NCI-H345 (cell line): ENCODE measurements at places on chromosomes 7 and 10.
A peak's percentile ranks its signal among the peaks of the same experiment; 100 is the strongest.

- no peak for DNase-seq
Observed at GRCh38 chr10:427761-428519, 261.5 kb downstream of the DIP2C start.

GRCh38 chr7:102451371-102452054 is 13.2 kb downstream of the ALKBH4 start:
- peak; percentile 12 for DNase-seq

- no peak for DNase-seq
Observed at GRCh38 chr10:100413173-100413572, 49.6 kb upstream of the WNT8B start.

- no peak for DNase-seq
Observed at GRCh38 chr10:88759366-88760101, at the start of gene LIPN. LIPN (plus strand) TSS chr10:88760020; CDS start chr10:88761406, 1,386 bp downstream.

DNA sequence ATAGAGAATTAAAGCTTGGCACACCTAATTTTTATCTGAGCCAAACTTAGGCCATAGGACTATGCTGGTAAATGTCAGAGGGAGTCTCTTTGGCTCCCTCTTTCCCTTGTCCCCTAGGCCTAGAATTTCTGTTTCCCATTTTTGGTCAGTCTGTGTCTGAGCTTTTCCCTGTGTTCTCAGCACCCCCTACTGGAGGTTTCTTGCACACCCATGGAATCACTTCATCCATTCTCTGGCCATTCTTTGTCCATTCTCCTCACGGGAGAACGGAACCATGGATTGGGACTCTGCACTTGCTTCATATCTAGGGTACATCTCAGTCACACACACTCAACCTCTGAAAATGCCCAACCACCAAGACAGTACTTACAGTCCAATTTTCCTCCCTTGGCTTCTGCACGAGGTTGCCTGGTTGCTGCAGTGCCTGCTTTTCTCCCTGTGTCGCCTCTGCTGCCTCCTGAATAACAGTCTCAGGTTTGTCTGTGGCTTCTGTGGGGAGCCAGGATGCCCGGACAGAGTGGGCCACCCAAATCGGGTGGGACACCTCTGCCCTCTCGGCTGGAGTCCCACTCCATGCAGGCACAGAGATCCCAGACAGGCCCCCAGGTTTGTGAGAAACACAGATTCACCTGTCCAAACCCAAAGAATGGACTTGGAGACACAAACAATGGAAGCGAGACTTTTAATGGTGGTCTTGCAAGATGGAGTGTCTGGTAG is 35.1 kb upstream of the DNAH11 start:
- DNase-seq, result no peak

DNA sequence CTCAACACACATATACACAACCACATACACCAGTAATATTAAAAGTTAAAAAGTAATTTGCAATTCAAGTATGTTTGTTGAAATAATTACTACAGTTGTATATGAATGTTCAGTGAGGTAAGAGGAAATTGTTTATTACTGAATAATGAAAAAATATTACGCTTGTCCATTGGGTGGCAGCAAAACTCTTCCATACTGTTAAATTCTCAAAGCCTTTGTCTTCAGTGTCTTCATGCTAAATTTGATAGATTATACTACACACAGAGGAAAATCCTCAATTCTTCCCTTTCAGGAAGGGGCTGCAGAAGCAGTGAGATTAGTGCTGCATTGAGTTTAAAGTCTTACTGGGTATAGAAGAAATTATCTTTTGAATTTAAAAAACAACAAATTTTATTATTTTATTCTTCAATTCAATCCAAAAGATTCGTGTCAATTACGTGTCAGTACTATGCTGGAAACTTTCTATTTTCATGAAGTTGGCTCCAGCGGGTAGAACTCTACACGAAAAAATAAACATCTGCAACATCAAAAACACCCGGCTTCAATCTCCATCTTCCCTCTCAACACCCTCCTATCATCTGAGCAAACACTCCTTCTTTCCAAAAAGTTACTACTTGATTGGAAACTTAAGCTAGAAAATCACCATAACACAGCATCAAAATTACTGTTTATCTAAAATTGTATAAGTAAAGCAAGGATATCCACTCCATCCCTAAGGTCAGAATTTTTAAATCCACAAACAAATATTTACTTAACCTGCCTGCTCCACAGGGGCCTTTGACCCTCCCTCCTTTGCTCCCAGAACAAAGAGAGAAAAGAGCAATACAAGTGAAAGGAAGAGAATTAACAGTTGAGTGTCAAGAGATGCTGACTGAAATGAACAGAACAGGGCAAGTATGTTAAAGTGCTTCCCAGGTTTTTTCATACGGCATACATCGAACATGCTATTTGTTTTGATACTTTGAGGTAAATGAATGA is 37.0 kb upstream of the TES start:
- peak; percentile 60 for DNase-seq

GRCh38 chr7:27869056-27869455 is 129.1 kb downstream of the TAX1BP1 start:
- DNase-seq, result no peak

GRCh38 chr10:29243750-29244149 is 45.1 kb upstream of the LYZL1 start:
- DNase-seq, result no peak

- DNase-seq, result no peak
Observed at GRCh38 chr7:96218664-96219243, 103.1 kb downstream of the SLC25A13 start.

- DNase-seq, result no peak
Observed at GRCh38 chr10:114928818-114929217, 9.2 kb upstream of the TRUB1 start.

DNA sequence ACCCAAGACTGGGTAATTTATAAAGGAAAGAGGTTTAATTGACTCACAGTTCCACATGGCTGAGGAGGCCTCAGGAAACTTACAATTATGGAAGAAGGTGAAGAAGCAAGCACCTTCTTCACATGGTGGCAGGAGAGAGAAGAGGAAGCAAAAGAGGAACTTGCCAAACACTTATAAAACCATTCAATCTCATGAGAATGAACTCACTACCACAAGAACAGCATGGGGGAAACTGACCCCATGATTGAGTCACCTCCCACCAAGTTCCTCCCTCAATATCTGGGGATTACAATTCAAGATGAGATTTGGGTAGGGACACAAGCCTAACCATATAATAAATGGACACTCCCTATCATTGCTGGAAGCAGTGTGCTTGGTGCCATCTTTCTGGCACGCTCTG is 506.3 kb downstream of the CALN1 start:
- no peak for DNase-seq

GRCh38 chr7:93575555-93576399 is 1.3 kb upstream of the CALCR start:
- DNase-seq, result no peak

GRCh38 chr10:103111918-103112877 is 80.9 kb downstream of the NT5C2 start:
- DNase-seq, result no peak

- DNase-seq, result no peak
Observed at GRCh38 chr10:17201794-17202116, 283 bp upstream of the TRDMT1 start.

DNA sequence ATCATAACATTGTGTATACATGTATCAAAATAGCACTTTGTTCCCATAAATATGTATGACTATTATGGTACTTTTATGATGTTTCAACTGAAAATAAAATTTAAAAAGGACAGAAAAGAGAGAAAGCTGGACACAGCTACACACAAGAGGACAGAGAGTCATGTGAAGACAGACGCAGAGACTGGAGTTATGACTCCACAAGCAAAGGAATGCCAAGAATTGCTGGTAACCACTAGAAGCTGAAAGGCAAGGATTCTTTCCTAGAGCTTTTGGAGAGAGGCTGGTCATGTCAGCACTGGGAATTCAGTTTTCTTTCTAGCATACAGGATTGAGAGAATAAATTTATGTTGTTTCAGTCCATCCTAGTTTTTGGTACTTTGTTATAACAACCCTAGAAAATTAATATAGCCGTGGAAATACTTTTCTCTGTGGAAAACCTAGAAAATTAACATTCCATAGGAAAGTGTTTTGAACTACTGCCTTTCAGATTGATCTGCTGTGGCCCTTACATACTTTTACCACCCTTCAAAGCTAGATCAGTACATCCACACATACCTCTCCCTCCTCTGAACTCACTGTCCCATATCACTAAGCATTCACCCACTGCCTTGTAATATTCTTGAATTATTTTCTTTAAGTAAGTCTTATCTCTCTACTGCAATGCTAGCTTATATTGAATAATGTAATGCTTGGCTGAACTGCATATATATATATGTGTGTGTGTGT is 575.3 kb downstream of the IPMK start:
- no peak for DNase-seq

DNA sequence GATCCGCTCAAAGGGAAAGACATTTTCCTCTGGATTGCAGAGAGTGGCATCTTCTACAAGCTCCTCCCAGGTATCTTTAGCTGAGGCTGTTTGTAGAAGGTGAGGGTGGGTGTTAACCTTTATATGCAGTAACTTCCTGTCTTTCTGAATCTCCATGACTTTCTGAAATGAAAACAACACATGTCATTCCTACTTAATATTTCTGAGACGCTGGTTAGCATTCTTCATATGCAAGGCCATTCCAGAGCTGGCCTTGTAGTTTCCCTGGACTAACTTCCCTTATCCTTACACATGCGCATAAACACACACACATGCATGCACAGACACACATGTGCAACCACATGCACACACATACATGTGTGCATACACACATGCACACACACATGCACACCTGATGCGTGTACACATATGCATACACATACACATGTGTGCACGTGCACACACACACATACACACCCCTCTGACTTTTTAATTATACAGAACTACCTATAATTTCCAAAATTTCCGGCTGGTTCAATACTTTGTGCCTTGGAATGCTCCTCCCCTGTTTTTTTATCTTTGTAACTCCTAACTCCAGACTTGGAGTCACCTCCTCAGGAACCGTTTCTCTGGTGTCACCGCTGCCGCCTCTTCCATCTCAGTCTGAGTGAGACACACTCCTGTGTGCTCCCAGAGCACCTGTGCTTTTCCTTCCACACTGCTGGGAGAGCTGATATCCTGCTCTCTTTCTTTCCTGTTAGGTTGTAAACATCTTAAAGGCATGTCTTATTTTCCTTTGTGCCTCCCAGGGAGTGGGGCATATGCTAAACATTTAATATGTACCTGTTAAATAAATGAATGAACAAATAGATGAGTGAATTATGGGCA is 55.2 kb downstream of the LRRC18 start:
- DNase-seq, result no peak

DNA sequence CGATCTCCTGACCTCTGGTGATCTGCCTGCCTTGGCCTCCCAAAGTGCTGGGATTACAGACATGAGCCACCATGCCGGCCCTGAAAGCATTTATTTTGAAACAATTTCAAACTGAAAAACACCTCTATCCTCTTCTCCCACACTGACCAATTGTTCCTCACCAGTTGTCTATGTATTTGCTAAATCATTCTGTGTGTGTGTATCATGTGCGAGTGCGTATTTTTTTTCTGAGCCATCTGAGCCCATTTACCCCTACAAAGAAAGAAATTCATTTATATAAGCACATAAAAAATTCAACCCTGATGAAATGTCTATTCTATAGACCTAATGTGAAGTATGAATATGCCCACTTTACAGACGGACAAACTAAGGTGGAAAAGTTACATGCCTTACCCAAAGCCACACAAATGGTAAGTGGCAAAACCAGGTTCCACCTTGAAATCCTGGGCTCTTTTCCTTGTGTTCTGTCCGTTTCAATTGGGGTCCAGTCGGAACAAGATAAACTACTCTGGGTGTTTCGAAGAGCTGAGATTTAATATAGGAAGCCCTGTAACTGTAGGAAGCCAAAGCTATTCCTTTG is 46.8 kb downstream of the RBM17 start:
- no peak for DNase-seq

DNA sequence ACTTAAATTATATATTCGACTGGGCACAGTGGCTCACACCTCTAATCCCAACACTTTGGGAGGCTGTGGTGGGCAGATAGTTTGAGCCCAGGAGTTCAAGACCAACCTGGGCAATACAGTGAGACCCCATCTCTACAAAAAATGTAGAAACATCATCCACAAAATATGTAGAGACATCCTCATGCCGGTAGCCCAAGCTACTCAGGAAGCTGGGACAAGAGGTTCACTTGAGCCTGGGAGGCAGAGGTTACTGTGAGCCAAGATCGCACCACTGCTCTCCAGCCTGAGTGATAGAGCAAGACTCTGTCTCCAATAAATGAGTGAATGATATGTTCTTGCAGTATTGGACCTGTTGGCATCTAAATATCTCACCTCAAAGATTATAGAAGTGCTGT is 22.6 kb upstream of the TNS3 start:
- no peak for DNase-seq

DNA sequence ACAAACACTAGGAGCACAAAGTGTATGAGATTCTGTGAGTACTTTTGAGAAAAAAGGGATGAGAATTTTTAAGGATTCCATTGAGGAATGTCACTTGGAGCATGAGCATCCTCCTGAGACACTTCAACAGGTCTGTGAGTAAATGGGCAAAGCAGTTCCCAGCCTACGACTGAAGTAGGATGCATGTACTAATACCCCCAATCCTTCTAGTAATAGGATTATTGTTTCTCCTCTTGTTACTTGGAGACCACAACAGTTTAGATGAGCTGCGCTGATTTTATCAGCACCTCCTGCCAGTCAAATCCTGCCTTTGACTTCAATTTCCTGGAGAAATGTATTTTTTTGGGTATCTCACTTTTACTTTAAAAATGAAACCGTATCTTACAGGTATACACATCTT is 820 bp downstream of the BBS9 start:
- DNase-seq, result no peak

GRCh38 chr10:15729890-15730289 is 10.2 kb upstream of the ITGA8 start:
- DNase-seq, result no peak

DNA sequence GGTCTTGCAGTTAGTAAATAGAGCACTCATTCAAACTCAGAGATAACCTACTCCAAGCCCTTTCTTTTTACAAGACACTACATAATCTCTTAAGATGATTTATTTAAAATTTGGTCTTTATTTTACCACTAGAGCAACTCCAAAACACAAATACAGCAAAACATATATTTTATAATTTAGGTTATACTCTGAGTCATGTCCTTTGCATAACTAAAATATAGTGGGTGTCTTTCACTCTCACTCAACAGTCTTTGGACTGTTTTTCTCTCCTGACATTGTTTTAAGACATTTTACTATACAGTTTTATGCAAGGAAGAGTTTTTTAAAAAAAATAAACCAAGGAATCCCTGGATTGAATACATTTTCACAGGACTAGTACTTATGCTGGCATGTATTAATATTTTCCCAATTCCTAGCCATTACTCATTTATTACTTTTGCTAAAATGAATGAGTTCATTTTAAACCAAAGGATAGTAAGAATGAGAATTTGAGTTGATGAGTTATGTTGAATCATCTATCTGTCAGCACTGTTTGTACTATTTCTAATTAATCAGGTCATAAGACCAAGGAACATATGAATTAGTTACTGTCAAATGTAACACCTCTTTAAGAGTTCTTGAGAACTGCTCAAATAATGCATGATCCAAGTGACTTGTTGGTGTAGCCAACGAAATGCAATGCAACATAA is 303.1 kb upstream of the FZD1 start:
- DNase-seq, result no peak

- no peak for DNase-seq
Observed at GRCh38 chr7:117992635-117993376, 119.6 kb upstream of the CTTNBP2 start.
